ENCODE measurements at places on chromosomes 3 and 15.

DNA sequence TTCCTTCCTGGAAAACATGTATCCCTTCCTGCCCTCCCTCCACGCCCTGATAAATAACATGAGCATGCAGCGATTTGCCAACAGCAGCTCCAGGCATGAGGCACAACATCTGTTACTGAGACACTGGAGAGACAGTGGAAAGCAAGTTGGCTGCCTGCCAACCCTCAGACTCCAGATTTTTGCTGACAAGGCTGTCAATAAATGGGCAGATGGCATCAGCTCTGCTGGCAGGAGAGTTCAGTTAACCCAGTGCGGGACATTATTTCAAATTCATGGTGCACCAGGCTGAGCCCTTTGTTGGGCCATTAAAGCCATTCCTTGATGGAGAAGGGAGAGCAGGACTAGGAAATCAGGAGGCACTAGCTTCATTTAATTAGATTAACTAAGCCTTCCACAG, 293.3 kb downstream of the MEX3B start:
- DNase-seq: peak; percentile 61

DNA sequence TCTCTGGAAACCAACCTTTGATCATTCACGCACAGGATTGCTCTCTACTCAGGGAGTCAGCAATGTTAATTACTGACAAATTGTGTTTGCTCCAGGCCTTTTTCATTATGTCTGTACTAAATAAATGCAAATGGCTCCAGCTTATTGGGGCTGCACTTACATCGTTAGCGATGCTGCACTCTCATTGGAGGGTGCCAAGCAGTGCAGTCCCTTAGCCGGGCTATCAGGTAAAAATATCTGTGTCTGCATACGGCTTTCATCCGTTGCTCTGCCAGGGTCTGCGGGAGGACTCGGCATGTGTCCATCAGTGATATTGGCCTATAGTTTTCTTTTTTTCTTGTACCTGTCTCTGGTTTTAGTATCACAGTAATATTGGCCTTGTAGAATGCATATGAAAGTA, 471.5 kb upstream of the CADM2 start:
- no peak for DNase-seq

GRCh38 chr3:113607219-113607596, 74.9 kb downstream of the SIDT1 start:
- no peak for DNase-seq

GRCh38 chr15:41992151-41992802, 19.9 kb upstream of the EHD4 start:
- no peak for DNase-seq

DNA sequence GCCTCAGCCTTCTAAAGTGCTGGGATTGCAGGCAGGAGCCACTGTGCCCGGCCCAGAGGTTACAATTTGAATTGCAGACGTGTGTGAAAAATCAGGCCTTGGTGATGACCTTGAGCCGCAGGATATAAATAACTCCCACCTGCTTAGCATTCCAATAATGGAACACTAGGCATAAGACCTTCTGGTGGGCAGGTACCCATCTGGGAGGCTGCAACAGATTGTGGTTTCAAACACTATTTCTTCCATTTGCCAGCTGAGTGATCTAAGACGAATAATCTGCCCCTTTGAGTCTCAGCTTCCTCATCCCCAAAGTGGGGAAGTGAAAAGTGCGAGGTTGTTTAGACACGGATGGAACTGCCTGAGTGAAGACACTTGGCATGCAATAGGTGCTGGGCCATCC, 47.7 kb upstream of the HERC1 start:
- no peak for DNase-seq

DNA sequence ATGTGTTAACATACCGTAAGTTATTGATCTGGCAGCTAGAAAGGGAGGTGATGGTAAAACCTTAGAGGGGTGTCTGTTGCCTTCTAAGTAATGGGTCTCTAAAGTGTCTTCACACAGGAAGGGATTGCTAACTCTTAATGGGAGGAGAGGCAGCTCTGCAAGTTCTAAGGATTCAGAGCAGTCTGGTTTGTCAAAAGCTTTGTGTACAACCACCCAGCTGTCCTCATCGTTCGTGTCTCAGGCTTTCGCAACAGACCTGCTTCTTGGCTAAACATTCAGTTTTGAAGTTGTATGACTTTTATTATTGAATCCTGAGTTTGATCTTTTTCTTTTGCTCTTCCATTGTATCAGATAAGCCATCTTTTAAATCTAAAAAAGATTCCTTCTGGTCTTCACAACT, 404.9 kb downstream of the SQOR start:
- DNase-seq: no peak

- no peak for DNase-seq
Observed at GRCh38 chr3:101133652-101134051, 140.4 kb upstream of the ABI3BP start.

DNA sequence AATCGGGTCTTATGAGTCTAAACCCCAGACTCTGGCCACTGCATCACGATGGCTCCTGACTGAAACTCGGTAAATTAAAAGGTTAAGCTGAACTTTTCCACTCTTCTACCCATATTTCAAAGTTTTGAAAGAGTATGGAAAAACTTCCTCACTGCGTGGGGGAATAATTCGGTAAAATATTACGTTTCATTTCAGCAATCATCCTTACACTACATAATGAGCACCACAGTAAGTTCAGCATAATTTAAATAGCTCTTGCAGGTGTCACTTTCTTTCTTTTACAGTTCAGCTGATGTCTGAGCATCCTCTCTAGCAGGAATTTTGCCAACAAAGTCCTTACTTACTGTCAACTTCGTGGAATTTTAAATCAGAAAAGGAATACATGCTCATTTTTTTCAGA, 17.5 kb downstream of the SRGAP3 start:
- DNase-seq: no peak

All from hematopoietic multipotent progenitor cell treated with erythropoietin and hydrocortisone succinate and interleukin-3 and kit ligand, for 8 days (in vitro differentiated cells).